Renal cortical epithelial cell (primary cell): ENCODE measurements at places on chromosomes 11 and 22. TPM values are rescaled to one million over a fixed set of nuclear protein-coding genes. Genes with fewer than 3 reads are reported as not detected.

- DNase-seq, result no peak
Measured at GRCh38 chr11:120789391-120789790, 234.5 kb upstream of the TBCEL start.

DNA sequence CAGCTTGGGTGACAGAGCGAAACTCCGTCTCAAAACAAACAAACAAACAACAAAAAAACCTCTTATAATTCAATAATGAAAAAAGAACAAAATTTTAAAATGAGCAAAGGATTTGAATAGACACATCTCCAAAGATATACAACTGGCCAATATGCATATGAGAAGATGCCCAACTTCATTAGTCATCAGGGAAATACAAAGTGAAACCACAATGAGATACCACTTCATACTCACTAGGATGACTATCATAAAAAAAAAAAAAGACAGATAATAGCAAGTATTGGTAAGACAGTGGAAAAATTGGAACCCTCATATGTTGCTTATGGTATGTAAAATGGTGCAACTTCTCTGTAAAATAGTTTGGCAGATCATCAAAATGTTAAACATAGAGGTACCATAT lies 28.7 kb upstream of the BARX2 start:
- DNase-seq, result no peak

GRCh38 chr22:43183496-43184277 lies 3.2 kb downstream of the TTLL12 start:
- peak; percentile 48 for DNase-seq

GRCh38 chr22:27574002-27574366 lies 227.6 kb downstream of the MN1 start:
- DNase-seq, result no peak

DNA sequence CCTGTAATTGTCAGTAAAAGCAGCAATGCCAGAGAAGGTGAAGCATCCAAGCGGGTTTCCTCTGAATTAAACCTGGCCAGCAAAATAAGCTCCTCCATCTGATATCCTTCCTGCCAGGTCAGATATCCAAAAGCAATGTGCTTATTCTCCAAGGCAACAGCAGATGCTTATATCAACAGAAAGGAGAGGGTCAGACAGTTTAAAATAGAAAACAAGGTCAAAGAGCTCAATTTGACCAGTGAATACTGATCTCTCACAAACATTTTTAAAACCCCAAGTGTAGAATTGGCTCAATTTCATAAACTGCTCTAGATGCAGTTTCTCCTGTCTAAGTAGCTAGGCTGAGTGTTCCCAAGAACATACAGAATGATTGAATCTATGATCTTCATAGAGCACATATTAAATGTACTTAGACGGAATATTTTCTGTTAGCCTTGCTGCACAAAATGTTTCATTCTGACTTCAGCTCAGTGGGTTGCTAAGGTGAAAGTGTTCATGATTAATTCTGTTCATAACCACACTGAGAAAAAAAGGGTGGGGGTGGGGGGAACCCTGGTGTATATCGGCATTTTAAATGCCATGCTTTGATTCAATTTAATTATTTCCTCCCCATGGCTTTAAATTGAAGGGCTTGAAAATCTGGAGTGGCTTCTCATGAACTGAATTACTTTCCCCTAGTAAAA lies 174.2 kb upstream of the ARHGAP20 start:
- no peak for DNase-seq

DNA sequence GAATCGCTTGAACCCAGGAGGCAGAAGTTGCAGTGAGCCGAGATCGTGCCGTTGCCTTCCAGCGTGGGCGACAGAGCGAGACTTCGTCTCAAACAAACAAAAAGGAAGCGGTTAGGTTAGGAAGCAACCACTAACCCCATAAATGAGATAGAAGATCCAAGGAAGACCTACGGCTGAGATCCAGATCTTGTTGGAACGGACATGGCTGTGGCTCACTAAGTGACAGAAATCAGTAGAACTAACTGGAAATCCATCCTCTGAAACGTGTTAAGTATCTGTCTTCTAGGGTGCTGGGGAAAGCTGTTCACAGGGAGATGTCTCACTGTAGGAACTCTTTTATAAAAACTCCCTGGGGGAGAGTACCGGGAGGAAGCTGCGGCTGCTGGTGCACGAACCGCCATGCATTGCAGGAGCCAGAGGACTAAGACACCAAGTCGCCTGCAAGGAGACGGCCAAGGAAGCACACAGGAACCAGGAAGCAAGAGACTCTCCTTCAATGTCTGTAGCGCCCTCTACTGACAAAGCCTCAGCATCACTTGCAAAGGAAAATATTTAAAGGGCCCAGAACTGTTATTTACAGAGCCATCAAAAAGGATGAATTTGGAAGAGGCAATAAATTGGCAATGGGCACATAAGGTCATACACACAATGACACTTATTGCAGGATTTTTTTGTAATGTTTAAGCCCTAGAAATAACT lies 16.9 kb upstream of the SPTY2D1 start:
- DNase-seq, result peak; percentile 53

GRCh38 chr11:92638678-92639077 lies 330.8 kb upstream of the MTNR1B start:
- peak; percentile 93 for DNase-seq

GRCh38 chr11:73184953-73185671 lies 33.0 kb upstream of the P2RY2 start:
- DNase-seq, result no peak

DNA sequence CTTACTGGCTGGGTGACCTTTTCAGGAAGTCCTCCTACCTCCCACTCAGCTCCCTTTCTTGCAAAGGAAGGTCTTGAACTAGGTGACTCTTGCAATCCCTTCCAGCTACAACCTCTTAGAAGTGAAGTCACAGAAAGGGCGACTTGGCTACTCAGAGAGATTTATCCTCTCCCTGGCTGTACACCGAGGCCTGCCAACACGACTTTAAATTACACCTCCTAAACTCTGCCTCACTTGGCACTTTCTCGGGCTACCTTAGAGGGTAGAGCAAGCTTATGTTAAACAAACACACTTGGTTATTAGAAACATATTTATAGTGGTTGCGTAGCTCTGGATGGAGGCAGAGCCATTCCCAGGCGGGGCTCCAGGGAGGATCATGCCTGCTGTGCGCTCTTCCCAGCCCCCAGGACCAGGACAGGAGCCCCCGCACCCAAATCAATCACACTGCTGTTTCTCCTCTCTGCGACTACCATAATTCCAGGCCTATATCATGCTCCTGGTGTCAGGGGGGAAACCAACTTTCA lies 358.4 kb downstream of the BUD13 start:
- no peak for DNase-seq

SLC37A4 gene
- total RNA-seq, result 26.4 and 32.6 TPM in 2 replicates

KCNQ1OT1 gene
- total RNA-seq, result 0.35 and 4.8 TPM in 2 replicates

C11orf65 gene
- 1.7 TPM in 1 of 2 replicates, not detected in the other for total RNA-seq

C11orf87 gene
- total RNA-seq, result not detected in 2 replicates
